Stimulated activated CD4-positive, alpha-beta T cell treated with anti-CD3 and anti-CD28 coated beads, Interleukin-15, amount 100 ng/mL, for 1 hour (primary cell): ENCODE measurements at places on chromosomes 5 and 9.

DNA sequence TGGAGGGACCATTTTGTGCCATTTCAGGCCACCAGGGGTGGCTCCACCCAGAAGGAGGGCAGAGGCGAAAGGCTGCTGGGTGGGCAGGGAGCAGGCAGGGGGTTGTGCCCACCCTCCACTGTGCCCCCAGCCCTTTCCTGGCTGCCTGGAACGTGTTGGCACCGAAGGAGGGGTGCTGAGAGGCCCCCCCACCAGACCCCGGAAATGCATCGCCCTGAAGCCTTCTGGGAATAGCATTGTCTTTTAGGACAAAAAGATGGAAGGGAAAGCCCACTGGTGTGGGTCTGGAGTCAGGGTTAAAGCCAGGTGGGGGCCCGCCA, 5.1 kb downstream of the NOXA1 start:
- no peak for DNase-seq

- DNase-seq = no peak
Measured at GRCh38 chr9:78348848-78349247, 51.9 kb downstream of the PSAT1 start.

DNA sequence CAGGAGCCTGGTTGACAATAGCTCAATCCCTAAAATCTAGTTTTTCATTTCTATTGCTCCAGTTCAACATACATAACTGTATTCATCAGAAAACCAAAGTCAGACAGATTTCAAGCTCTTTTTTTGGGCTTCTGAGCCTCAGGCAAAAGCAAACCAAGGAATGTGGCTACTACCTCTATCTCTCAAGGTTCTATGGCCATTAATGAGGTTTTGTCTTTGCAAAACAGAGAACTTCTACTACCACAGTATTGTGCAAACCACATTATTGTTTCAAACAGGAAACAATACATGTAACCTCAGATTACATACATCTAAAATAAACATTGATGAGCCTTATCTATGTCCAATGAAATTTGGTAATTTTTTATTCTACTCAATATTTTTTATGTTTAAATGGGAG, 35.5 kb upstream of the FTMT start:
- no peak for DNase-seq

DNA sequence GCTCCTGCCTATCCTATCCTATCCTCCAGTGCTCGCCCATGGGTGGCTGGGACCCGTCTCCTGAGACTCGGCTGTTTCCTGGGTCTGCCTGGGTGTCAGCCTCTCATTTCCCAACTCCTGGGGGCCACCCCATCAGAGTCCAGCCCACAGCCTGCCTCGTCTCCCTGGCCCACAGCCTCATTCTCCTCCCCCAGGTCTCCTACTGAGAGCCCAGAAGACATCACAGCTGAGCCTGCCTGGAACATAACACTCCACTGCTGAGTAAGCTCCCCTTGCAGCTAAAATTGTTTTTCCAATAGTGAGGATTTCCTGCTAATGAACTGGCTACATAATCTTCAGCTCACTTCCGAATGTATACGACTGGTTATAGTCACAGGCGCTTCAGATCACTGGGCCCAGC, 95.3 kb downstream of the TTLL11 start:
- no peak for DNase-seq

DNA sequence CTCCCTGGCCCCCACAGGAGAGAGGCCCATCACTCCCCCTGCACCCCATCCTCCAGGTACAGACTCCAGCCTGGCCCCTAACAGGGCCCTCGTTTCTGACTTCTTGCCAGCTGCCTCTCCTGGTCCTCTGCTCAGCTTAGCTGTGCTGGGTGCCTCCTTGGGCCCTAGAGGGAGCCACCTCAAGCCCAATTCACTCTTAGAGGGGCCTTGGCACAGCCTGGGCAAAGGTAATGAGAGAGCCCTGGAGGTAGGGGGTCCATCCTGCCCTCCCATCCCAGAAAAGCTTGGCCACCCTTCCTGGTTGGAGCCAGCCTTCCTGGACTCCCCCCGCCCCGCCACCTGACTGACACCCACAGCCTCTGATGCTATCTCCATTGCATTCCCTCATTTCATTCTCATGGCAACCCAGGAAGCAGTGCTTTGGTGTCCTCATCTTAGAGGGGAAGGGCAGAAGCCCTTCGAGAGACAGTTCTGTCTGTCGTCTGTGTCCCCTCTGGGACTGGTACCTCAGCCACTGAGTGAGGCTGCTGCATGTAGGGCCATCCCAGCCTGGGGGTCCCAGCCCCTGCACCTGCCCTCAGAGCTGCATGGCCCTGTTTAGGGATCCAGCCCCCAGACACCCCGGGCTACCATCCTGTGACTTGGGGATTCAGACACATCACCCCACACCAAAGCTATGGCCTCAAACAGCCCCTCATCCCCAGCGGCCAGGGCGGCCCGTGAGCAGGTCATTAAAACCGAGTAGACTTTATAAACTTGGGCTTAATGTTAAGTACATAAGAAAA, 95.5 kb downstream of the BARX1 start:
- no peak for DNase-seq

DNA sequence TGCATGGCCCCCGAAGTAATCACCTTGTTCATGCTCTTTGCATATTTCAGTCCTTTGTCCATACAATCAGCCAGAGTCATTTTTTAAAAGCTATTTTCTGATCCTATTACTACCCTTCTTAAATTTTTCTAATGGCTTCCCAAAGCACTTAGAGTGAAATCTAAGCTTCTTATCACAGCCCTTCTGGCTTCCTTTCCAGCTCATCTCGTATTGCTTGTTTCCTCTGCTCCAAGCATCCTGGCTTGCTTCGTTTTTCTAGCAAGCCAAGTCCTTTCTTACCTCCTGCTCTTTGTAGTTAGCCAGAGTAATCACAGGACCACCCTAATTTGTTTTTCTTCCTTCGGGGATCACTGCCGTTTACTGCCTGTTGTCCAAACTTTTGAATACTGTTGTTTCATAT, 453.3 kb downstream of the KIF4B start:
- DNase-seq = no peak

- DNase-seq = no peak
Measured at GRCh38 chr5:106397700-106398099, 1273.0 kb downstream of the EFNA5 start.
